Inflammatory macrophage (primary cell): ENCODE measurements at places on chromosomes 2 and 18.

- no peak for DNase-seq
These were observed 175.9 kb upstream of the ETAA1 start for GRCh38 chr2:67221266-67221665.

- peak; percentile 14 for DNase-seq
These were observed 47.0 kb downstream of the UGP2 start for GRCh38 chr2:63888490-63889402.

GRCh38 chr2:170155022-170155722 lies 22.8 kb upstream of the MYO3B start:
- no peak for DNase-seq

DNA sequence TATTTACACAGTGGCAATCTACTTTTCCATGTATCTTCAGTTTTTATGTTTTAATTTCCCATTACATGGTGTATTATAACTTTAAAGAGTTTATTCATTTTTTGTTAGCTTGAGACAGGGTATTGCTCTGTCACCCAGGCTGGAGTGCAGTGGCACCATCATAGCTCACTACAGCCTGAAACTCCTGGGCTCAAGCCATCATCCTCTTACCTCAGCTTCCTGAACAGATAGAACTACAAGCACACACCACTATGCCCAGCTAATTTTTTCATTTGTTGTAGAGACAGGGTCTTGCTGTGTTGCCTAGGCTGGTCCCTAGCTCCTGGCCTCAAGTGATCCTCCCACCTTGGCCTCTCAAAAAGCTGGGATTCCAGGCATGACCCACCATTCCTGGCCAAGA lies 66.8 kb downstream of the COA5 start:
- DNase-seq: no peak

GRCh38 chr18:50268022-50268747 lies 1.9 kb upstream of the CFAP53 start:
- DNase-seq: peak; percentile 65

DNA sequence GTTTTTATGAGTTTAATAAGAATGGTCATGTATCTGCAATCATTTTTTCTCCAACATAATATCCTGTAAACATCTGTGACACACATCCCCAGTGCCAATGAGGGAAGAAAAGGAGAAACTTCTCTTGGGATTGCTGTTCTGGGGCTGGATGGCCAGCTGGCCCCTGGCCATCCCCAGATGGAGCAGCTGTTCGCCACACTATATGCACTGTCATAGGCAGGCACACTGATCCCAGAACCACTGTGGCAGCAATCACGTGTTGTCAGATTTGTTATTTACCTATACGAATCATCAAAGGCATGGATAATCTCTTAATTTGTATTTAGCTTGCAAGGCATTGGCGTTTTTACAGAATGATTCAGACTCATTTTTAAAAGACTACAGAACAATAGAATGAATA lies 167.6 kb upstream of the ACAA2 start:
- DNase-seq: no peak

DNA sequence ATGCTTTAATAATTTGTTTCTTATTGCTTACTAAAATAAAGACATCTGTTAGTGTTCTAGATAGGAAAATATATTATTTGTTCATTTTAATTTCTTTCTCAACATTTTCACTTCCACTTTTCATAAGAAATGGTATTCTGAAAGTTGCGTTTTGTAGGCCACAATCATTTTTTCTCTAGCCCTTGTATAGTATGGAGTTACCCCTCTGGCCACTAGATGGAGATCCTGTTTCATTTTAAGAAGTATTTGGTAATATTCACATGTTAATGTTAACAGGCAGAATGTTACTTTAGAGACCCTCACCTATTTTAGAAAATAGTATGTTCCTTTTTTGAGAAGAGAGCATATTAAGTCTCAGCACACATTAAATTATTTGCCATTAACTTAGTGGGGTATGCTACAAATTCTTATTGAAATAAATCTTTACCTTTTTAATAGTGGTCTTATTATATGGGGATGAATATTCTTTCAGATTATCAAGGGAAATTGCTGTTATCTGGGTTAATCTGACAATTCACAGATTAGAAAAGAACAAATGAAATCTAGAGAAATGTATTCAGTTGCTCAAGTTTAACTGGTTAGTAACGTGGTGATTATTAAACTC lies 73.9 kb upstream of the TTC27 start:
- peak; percentile 83 for DNase-seq

DNA sequence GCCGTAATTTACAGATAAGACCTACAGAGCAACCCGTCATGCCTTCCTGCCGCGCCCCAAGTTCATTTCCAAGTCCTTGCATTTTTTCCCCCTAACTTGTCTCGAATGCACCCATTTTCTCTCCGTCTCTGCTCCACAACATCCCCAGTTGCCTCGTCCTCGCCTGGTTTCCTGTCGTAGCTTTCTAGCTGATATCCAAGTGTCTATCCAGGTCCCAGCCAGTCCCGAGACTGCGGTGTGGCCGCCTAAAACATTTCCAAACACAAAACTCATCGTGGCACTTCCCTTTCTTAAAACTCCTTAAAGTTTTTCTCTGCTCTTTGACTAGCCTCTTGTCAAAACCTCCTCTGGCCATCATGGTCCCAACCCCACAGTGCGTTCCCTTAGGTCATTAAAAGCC lies 1.2 kb upstream of the BARD1 start:
- peak; percentile 16 for DNase-seq
